ENCODE measurements at places on chromosomes 16 and 17.

DNA sequence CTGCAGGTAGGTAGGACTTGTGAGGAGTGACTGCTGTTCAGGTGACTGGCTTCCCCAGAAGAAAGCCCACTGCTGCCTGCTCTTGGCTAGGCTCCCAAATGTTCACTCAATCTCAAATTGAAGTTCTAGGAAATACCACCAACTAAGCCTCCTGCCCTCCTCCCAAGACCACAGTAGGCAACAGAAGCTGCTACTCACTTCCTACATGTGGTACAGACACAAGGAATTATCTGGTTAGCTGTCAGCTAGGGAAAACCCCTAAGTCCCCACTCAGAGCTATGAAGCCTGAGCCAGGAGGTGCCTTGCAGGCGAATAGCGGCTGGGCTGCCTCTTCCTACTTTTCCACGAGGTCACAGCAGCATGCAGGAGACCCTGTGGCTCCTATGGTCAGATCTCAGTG is 4.9 kb downstream of the FBXO39 start:
- no peak for DNase-seq

GRCh38 chr17:73138541-73139138 is 26.2 kb upstream of the SSTR2 start:
- no peak for DNase-seq

DNA sequence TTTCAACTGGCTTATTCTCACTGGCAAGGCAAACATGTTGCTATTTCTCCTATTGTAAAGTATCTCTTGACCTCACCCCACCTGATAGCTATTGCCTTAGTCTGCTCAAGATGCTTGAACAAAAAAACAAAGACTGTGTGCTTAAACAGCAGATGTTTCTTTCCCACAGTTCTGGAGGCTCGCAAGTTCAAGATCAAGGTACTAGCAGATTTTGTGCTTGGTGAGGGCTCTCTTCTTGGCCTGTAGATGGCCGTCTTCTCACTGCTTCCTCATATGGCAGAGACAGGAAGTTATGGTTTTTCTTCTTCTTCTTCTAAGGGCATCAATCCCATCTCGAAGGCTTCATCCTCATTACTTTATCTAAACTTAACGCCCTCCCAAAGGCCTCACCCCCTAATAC is 109.7 kb upstream of the CLEC3A start:
- no peak for DNase-seq

- DNase-seq, result no peak
Measured at GRCh38 chr17:47801176-47801765, 20.3 kb downstream of the OSBPL7 start.

DNA sequence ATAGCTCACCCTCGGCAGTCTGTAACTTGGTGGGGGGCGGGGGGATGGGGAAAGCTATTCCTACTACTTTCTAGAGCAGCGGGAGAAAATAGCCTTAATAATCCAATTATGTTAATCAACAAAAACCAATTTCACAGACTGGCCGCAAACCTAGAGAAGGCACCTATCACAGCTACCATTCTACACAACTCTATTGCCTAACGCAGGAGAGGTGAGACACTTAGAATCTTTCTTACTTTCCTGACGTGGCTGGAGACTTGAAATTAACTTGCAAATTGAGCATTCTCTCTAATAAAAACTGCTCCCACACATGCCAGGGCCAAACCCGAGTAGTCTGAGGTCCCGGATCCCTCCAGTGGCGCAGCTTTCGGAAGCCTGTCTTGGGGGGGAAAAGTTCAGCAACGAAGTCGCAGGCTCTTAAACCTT is 794 bp downstream of the SMG6 start:
- no peak for DNase-seq
